AG08396 (cell line): ENCODE measurements at places on chromosomes 5 and 9.

GRCh38 chr9:134592018-134592818 is 49.4 kb upstream of the COL5A1 start:
- peak; percentile 90 for DNase-seq

GRCh38 chr9:82490019-82490499 is 501.5 kb downstream of the SPATA31D1 start:
- DNase-seq = peak; percentile 12

DNA sequence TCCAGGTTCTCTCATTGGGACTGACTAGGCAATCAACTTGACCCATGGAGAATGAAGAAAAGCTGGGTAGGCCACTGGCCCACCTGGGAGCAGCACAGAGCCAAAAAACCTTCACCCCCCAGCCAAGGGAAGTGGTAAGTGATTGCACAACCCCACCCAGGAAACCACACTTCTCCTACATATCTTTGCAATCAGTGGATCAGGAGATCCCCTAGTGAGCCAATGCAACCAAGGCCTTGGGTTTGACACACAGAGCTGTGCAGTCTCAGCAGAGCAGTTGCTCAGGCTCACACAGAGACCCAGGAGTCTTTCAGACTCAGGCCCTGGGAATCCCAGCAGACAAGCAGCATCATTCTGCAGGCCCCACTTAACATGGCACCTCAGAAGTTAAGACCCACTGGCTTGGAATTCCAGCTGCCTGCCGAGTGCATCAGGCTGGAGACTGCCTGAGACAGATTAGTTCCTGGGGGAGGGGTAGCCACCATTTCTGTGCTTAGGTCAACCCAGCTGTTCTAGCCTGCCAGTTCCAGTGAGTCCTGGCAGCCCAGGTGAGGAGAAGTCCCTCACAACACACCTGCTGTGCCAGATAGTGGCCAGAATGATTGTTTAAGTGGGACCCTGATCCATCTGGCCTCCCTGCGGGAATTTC is 136.4 kb downstream of the SAXO1 start:
- no peak for DNase-seq

- DNase-seq = no peak
Measured at GRCh38 chr5:14757850-14758249, 93.3 kb downstream of the OTULIN start.

DNA sequence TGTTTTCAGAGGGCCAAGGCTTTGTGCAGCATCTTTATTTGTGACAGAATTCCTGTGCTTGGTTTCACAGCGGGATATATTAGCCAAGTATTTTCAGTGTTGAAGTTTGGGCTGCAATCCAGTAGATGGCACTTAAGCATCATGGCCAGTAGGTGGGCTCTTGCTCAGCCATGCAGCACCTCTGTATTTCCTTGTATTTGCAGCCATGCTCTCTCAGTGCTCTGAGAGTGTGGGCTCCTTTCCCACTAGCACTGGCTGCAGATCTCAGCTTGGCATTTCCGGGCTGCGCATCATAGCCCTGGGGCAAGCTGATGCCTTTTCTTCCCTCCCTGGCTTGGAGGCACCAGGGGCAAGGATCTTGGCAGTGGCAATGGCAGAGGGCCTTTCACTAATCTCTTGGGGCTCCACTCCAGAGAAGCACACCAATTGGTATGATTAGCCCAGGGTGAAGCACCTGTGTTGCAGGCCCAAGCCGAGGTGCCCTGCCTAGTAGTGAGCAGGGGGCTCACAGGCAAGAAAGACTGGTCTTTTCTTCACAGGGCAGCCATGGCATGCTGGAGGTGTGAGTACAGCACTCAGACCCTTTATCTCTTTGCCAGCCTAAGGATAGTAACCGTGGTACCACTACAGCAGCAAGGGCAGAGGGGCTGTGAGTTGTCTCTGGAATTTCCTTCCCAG is 48.3 kb downstream of the SLCO6A1 start:
- DNase-seq = no peak

DNA sequence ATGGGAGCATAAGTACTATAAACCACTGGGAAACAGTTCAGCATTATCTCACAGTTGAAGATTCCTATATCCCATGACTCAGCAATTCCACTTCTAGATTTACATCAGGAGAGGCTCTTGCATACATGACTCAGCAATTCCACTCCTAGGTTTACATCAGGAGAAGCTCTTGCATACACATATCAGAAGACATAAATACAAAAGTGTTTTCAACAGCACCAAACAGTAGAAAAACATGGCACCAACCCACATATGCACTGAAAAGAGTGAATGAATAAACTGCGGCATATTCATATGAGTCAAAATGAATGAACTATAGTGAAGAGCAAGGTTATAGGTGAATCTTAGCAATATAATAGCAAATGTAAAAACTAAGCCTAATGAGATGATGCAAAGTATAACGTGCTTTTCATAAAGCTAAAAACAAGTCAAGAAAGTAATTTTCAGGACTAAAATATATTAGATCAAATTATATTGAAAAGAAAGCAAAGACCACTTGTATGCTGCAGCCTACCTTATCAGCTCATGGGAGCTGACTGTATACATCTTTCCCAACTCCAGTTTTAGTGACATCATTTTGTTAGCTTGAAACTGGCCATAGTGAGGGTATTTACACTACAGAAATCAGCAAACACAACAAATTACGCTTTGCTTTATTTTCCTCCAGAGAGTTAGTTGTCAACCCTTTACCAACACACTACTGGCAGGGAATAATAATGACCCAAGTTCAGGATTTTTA is 95.8 kb downstream of the ANKRD18B start:
- peak; percentile 20 for DNase-seq

DNA sequence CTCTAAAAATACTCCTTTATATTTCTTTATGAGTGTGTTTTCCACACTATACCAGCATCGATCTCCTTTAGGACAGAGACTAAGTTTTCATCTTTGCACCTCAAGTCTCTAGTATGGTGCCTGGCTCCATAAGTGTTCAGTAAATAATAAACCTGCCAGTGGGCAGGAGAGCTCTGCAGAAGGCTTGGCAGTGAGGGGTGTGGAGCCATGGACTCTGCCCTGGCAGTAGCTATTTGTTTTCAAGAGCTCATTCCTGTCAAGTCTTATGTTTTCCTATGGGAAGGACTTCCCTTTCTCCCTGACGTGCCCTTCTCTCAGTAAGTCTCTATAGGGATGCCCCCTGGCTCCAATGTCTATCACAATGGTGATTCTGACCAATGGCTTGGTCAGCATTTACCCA is 252.2 kb downstream of the PIK3R1 start:
- no peak for DNase-seq

DNA sequence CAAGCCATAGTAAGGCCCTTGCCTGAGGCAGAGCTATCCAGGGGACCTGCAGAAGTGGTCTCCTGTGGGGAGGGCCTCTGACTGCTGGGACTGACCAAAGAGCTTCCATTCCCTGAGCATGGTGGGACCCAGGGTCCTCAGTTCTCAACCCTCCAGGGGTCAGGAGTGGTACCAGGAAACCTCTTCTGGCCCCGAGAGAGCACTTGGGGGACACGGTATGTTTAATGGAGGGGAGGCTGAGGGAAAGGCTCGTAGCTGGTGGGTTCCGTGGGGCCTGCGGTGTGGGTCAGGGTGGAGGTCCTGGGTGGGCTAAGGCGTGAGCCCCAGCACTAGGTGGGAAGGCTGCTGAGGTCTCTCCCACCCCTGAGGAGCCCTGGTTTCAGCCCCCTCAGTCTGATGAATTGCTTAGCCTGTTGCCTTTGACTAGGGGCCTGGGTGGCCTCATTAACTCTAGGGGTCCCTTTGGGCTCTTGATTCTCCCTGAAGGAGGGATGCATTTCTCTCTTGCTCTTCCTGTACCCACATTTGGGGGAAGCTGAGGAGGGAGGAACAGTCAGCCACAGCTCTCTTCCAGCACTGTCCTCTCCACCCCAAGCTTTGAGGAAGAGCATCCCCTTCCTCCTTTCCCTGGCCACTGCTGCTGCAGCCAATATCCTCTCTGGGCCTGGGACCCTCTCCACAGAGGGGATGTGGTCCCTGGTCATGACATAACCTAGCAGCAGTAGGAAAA is 34.0 kb downstream of the CSF1R start:
- DNase-seq = no peak

DNA sequence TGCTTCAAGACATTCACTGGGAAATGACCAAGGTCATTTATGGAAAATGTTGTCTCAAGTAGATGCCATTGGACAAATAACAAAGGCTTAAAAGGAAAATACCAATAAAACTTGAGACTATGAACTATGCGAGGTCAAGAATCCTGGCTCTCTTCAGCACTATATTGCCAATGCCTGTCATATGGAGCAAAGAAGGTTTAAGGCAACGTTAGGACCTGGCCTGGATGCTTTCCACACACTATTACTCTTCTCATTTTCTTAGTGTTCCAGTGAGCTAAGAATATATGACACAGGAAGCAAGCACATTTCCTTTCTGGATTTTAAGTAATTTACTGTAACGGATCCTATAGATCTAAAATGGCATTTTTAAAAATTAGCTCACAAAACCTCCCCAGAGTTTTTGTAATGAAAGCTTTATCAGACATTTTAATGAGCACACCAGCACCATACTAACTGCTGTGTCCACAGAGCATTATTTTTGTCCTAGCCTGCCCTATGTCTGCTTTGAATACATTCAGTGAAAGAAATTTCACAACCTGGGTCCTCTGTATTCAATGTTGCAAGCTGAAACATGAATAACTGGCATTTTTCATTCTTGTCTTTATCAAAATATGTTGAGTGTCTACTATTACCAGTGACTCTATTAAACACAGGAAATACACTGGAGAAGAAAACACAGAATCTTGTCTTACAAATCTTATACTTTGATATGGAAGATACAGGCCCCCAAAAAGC is 315.6 kb downstream of the CETN3 start:
- DNase-seq = no peak

GRCh38 chr5:107985144-107985543 is 314.4 kb upstream of the EFNA5 start:
- DNase-seq = no peak

- DNase-seq = no peak
Measured at GRCh38 chr5:14357441-14357840, 214.3 kb downstream of the TRIO start.

GRCh38 chr9:32735476-32735875 is 47.9 kb upstream of the TMEM215 start:
- DNase-seq = no peak

DNA sequence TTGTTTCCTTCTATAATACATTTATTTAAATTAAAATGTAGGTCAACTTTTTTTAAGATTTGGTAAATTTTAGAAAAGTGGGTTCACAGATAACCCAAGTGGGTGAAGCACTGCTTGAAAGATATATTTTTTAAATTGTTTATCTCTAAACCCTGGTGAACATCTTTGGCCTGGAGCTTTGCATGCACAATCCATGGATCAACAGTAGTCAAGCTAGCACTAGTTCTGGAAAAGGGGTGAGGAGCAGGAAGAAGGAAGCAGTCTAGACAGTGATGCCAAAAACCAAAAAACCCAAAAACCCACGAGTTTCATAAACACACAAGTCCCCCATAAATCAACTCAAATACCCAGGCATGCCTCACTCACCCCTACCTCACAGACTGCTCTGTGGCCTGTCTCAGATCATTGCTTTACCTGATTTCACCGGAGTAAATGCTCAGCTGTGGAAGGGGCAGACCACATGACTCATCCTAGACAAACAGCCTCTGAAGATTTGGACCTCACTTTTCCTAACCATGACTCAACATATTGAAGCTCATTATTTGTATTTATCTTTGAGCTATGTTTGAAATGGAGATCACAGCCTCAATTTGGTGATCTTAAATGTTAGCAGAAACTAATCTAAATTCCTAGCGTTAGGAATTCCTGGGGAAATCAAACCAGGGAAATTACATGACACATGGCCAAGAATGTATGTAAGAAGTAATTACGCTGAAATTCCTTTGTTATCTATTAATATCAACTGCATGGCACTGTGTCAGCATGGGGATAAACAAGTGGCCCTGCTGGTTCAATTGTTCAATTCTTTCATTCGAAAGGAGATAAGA is 149.6 kb downstream of the ZNF608 start:
- peak; percentile 59 for DNase-seq

GRCh38 chr9:84554069-84554664 is 115.4 kb upstream of the NTRK2 start:
- no peak for DNase-seq

GRCh38 chr5:7884491-7885267 is 15.7 kb downstream of the MTRR start:
- DNase-seq = no peak

DNA sequence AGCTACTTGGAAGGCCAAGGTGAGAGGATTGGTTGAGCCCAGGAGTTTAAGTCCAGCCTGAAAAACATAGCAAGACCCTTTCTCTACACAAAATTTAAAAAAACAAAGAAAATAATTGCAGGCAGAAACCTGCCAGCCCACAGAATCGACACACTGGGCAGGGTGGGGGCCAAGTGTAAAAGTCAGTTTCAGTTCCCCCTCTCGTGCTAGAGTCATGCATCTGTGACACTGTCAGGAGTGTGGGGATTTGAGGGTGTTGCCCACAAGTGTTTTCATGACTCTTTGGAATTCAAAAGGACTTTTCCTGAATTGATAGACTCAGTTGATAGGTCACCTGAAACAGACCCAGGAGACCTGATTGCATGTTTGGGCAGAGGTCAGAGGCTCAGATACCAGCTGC is 47.6 kb downstream of the PRRC2B start:
- no peak for DNase-seq

DNA sequence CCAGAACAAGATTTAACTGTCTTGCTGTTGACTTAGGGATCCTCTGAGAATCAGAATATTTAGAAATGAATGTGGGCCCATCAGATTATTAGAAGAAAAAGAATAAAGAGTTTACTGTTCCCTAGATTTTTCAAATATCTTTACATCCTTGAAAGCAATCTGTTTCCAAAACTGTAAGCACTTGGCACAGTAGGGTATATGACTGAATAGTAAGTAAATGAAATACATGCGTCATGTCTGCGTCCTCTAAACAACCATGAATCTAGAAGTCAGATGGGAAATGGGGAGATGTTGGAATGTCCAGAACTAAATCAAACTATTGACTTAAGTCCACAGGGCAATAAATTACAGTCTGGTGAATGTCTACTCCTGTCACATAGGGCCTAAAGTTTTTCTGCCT is 26.1 kb downstream of the TTC23L start:
- no peak for DNase-seq

DNA sequence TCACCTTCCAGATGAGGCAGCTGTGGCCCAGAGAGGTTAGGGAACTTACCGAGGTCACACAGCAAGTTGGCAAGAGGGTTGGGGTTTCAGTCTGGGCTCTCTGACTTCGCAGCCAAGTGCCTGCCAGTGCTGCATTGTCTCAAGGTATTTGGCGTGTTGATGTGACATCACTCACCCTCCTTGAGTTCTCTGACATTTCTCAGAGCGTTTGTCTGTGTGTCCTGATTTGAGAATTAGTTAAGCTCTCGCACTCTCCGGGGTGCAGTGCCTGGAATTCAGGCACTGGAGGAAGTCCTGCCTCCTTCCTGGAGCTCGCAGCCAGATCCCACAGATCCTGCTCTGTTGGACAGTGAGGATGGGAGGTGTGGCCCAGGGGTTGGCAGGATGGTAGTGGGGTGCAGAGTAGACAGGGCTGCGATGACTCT is 25.7 kb downstream of the WWC1 start:
- no peak for DNase-seq

GRCh38 chr5:177015156-177015555 is 7.3 kb upstream of the ZNF346 start:
- no peak for DNase-seq

GRCh38 chr5:40875958-40876357 is 33.3 kb upstream of the C7 start:
- DNase-seq = no peak
